ENCODE measurements at places on chromosomes 3 and 15. TPM values are rescaled to one million over a fixed set of nuclear protein-coding genes. Genes with fewer than 3 reads are reported as not detected.

DNA sequence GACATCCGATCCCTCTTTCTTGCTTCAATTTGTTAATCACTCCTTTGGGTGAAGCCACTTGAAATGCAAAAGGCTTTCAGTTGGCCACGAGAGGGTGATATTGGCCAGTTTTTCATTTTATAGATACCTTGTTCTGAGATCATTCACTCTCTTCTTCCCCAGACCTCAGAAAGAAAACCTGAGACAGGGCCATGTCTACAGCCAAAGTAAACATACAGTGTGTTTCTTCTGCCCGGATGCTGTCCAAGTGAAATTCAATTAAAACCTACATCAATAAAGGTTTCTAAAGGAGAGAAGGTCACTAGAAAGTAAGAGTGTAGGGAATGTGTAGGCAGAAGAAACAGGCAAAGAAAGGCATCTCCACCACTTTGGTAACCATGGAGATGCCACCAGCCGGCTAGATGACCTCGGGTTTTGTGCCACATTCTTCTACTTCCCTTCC is 39.5 kb upstream of the FMN1 start:
- peak; percentile 41 for DNase-seq

TMEM87A gene
- total RNA-seq: 44.0 TPM

DNA sequence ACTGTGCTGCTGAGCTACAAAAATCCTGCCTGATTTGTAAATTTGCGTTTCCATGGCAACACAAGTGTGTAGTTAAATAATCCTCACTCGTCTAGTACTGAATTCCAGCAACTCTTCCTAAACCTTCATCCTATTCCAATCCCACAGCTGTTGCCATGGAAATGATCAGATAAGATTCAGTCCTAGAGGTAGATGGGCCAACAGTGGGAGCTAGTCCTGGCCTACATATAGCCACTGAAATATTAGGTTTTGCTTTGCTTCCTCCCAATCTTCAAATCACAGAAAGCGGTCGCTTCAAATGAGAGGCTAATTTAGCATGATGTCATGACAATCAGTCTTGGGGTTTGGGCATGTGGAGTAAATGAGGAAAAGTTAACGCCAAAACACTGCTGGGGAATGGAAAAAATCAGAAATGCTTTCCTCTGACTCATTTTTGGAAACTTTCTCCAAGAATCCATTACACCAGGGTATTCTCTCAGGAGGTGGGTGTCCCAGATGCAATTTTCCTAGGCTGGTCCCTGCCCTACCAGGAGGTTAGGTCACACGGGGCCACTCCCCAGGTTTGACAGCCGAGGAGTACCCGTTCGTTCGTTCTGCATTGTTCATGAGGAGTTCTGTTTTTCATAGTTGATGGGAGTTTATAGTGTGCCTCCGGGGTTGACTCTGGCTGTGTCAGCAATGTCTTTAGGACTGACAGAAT is 159.2 kb upstream of the SLCO3A1 start:
- no peak for DNase-seq

TMC3 gene
- not detected for total RNA-seq

GRCh38 chr3:163671201-163671600 is 1407.1 kb downstream of the SI start:
- DNase-seq: no peak

DNA sequence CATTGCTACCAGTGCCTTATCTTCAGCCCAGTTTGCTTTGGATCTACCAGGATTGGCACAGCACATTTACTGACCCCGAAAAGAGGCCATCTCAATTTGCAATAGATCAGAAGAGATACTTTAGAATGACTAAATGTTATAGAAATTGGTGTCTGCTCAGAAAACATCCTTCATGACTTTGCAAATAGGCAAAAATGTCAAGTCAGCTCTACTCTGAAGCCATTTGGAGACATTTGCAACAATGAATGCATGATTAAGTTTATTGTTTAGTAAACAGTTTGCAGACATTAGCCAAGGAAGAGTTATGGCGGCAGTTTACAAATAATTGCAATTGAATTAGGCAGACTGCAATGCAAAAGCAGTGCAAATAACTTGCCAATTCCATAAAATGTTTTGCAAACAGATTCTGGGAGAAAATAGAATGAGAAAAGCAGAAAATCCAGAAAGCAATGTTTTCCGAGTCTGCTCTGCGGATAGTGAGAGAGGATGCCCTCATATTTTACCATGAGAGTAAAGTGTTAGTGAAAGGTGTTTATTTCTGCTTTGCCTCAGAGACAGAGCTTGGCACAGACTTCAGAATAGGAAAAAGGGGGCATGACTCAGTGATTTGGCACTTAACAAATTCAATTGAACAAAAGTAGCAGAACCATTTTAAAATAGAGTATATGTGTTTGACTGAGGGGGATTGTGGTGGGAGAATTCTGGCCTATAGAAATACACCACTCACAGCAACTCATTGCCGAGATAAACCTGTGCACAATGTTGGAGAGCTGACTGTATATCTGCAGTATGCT is 334.9 kb upstream of the NR2F2 start:
- no peak for DNase-seq

ADAMTS17 gene
- total RNA-seq: 4.2 TPM

DNA sequence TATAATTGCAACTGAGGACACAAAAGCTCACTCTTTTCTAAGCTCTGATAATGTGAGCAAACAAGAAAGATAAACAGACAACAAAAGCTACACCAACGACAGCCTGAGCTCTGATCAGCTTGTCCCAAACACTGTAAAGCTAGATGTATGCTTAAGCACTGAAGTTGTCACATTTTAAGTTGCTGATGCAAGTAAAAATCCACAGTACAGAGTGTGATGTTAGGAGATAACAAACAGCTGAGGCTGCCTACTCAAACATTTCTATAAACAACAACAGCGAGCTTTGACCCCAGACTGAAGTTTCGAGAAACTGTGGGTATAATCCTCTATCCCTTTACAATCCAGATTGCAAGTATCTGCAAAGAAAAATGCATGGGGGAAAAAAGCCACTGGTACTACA is 10.7 kb downstream of the MTHFS start:
- DNase-seq: no peak

GRCh38 chr3:105878061-105878460 is 9.2 kb upstream of the CBLB start:
- no peak for DNase-seq

GRCh38 chr3:18447720-18448119 is 22.6 kb upstream of the SATB1 start:
- DNase-seq: no peak

GRCh38 chr3:112109322-112109721 is 23.1 kb downstream of the C3orf52 start:
- DNase-seq: no peak

TM4SF1 gene
- 0.66 TPM for total RNA-seq

DNA sequence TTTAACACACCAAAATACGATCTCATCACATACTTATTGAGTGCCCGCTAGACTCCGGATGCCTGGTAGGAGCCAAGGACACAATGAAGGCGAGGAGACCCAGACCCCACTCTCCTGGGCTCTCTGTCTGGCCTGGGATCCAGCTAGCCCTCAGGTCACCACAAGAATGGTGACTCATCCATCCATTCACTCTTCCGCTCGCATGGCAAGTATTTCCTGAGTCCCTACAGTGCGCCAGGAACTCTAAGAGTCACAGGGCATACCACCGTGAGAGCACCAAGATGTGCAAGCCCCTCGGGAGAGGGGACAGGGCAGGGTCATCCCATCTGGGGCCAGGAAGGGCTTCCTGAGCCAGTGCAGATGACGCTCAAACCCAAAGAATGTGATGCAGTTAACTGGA is 101.6 kb upstream of the PRR20G start:
- no peak for DNase-seq

DNA sequence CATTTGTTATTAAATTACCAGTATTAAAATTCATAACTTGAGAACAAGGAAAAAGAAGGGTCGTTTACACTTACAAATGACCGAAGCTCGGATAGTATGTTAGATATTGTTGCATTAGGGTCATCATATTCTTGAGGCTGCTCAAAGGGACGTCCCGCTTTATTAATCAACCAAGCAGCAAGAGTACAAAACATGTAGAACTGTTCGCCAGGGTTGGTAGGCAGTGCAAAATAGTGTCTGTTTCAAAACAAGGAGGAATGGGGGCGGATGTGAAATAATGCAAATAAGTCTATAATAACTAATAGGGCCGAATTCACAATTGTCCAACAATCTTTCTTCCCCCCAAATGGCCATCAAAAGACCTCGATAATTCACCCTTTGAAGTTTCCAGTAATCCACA is 2.9 kb downstream of the IFT57 start:
- DNase-seq: no peak

GRCh38 chr3:33035596-33035995 is 61.4 kb downstream of the GLB1 start:
- DNase-seq: peak; percentile 15

DNA sequence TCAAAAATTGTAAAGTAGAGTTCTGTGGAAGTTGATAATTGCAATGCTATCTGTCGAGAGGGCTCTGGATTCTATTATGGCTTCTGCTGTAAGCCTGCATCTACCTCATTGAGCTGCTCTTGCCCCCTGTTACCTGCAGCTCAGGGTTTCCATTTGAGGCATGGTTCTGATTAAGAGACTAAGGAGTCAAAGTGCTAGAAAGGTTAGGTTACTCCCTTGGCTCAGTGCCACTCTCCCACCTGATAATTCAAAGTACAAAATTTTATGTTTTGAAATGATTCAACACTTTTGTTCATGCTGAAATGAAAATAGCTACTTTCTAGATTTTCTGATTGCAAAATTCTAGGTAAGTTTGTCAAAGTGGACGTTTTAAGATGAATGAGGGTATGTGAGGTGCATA is 220.5 kb upstream of the SATB1 start:
- no peak for DNase-seq

- no peak for DNase-seq
Measured at GRCh38 chr15:78228356-78228996, 5.9 kb downstream of the ACSBG1 start.

P2RY14 gene
- not detected for total RNA-seq

GRCh38 chr15:44705986-44706385 is 5.1 kb downstream of the PATL2 start:
- DNase-seq: no peak

THBS1 gene
- total RNA-seq: 6.3 TPM

GRCh38 chr3:85162905-85163304 is 204.1 kb downstream of the CADM2 start:
- DNase-seq: no peak

DNA sequence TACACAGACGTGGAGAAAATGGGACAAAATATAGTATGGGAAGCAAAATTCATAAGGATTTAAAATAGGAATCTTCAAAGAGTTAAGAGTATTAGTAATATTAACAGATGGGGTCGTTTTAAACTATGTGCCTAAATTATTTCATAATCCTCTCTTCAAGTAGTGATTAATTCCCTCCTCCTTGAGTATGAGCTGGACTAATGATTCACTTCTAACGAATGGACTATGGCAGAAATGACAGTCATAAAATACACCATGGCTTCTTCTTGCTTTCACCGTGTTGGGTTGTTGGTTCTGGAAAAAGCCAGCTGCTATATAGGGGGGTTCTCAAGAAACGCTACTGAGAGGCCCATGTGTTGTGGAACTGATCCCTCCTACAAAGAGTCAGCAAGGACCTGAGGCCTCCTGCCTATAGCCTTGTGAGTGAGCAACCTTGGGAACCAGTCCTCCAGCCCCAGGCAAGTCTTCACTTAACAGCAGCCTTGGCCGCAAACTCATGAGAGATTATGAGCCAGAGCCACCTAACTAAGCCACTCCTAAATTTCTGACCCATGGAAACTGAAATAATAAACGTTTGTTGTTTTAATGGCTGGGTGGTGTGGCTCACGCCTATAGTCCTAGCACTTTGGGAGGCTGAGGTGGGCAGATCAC is 64.8 kb upstream of the ABHD2 start:
- no peak for DNase-seq

SPTBN5 gene
- total RNA-seq: 0.96 TPM
